ENCODE measurements at places on chromosomes 3 and 15. TPM values are rescaled to one million over a fixed set of nuclear protein-coding genes. Genes with fewer than 3 reads are reported as not detected.

The ADGRG7 gene
- total RNA-seq: not detected

The KBTBD8 gene
- total RNA-seq: 3.3 TPM

The CKMT1B gene
- 2.2 TPM for total RNA-seq

DNA sequence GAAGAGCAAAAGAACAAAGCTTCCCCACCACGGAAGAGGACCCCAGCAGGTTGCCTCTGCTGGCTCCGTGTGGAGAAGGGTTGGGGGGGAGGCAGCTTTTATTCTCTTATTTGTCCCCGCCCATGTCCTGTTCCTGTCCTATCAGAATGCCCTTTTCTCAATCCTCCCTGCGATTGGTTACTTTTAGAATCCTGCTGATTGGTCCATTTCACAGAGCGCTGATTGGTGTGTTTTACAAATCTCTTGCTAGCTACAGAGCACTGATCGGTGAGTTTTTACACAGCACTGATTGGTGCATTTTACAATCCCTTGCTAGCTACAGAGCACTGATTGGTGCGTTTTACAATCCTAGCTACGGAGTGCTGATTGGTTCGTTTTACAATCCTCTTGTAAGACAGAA is 100.6 kb upstream of the KLF13 start:
- DNase-seq: no peak

GRCh38 chr3:144109944-144110343 is 138.3 kb downstream of the DIPK2A start:
- DNase-seq: no peak

- no peak for DNase-seq
Measured at GRCh38 chr15:51380999-51381806, 39.7 kb downstream of the GLDN start.
